ENCODE measurements at places on chromosomes 1 and 21.

DNA sequence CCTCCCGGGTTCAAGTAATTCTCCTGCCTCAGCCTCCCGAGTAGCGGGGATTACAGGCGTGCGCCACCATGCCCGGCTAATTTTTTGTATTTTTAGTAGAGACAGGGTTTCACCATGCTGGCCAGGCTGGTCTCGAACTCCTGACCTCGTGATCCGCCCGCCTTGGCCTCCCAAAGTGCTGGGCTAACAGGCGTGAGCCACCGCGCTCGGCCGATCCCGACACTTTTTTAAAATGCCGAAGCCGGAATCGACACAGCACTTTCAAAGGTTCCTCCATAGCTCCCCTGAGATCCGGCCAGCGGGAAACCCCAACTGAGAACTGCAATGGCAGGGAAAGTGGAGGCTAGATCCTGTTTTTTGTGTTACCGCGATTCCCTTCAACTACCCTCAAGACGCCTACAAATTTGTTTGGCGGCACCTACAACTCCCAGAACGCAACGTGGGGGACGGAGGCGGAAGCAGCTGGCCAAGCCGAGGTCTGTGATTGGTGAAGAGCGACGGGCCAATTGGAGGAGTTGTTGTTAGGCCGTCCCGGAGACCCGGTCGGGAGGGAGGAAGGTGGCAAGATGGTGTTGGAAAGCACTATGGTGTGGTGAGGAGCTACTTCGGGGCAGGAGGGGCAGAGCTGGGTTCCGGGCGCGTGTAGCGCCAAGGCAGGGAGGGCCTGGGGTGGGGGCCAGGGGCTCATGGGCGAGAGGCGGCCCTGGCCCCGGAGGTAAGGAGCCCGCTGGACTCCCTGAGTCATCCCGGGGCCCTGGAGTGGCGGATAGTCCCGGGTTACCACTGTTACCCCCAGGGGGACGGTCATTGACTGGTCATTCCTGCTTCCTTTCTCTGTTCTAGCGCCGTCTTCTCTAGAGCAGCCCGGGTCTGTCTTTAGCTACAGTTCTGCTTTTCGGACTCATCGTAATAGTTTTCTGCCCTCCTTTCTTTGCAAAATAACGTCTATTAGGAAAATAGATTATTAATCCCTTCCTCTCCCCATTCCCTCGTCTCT, at the start of gene PSMD4:
Gene PSMD4 (plus strand): TSS at position 518 of the 997 bp plus-strand sequence. CDS start 49 bp downstream, at position 567.
- peak; percentile 96 for DNase-seq

- no peak for DNase-seq
Measured at GRCh38 chr1:36851595-36851994, 182.7 kb downstream of the GRIK3 start.

- no peak for DNase-seq
Measured at GRCh38 chr1:96416701-96417444, 304.7 kb upstream of the PTBP2 start.

DNA sequence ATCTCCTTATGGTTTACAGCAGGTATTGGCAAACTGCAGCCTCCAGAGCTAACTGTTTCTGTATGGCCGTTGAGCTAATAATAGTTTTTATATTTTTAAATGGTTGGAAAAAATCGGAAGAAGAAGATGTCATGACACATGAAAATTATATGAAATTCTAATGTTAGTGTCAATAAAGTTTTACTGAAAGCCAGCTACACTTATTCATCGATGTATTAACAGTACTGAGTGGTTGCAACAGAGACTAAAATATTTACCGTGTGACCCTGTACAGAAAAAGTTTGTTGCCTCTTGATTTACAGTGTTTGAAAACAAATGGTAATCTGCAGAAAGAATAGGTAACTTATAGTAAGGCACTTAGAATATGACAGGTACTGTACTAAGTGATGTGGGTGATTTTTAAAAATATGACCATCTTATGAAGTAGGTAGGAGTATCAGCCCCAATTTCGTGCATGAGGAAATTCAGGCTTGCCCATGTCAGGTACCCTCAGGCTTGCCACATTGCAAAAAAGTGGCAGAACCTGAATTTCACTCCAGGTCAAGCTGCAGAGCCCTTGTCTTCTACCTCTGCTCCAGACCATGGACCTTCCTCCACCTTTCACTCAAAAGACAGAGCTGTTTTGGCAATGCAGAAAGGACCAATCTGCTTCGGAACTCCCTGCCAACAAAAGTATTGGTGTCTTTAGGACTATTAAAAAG, 311.9 kb upstream of the RUNX1 start:
- DNase-seq = no peak

DNA sequence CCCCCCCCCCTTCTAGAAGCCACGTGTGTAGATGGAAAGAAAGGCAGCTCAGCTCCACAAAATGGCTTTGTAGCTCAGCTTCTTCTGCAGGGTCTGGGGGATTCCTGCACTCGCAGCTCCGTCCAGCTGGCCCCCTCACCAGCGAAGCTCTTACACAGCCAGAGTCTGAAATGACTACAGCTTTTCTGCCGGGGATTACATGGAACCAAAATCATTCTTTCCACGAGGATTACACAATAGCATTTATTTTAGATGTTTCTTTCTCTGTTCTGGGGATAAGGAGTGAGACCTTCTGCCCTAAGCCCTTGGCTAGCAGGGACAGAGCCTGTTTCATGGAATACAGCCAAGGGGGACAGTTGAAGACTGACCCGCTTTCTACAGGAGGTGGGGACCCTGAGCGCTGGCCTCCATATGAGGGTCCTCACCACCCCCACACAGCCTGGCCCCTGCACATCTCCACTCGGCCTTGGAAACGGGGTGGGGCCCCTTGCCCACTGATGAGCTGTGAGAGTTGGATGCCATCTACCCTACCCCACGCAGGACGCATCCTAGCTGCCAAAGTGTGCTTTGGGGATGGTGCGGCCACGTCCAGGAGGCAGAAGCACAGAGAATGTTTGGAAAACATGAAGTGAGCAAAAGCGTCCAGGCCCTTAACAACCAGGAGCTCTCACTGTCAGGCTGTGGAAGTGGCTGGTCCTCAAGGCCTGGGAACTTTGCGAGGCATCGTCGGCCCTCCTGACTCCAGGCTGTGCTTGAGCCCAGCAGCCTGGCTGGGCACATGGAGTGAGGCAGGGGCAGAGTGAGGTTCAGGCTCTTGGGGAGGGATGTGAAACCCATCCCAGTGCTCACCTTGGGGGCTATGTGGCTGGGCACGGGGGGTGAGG, 14.5 kb downstream of the ACTRT2 start:
- no peak for DNase-seq

DNA sequence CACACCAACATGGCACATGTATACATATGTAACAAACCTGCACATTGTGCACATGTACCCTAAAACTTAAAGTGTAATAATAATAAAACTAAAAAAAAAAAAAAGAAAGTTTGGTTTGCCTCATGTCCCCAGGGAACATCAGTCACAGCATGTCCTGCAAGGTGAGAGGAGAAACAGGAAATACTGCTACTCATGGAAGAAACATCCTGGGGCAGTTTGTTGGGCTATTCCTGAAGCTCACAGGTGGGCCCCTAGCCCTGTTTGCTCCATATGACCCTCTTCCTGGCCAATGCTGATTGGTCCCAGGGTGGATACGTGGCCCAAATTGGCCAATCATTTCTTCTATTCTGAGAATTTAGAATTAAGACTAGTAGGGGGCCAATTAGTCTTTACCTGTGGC, 103.4 kb upstream of the ADAR start:
- no peak for DNase-seq

GRCh38 chr21:20999659-21000058, 1.4 kb downstream of the NCAM2 start:
- DNase-seq = no peak

DNA sequence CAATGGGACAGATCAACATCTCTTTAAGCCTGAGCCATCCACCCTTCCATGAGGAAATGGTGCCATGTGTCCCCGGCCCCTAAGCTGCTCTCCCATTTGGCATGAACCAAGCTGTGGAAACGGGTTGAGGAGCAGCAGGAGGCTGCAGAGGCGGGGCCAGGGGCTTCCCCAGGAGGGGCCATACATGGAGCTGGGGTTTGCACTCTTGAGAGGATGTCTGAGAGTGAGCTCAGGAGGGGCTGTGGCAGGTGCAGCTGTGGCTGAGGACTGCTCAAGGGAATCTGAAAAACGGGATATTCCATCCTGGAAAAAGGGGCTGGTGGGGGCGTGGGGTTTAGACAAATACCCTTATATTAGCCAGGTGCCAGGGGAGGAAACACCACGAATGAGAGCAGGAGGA, 7.1 kb upstream of the CLEC20A start:
- no peak for DNase-seq

- no peak for DNase-seq
Measured at GRCh38 chr1:224762046-224762445, 145.9 kb downstream of the CNIH3 start.

GRCh38 chr1:88499671-88500070, 184.4 kb upstream of the PKN2 start:
- no peak for DNase-seq

DNA sequence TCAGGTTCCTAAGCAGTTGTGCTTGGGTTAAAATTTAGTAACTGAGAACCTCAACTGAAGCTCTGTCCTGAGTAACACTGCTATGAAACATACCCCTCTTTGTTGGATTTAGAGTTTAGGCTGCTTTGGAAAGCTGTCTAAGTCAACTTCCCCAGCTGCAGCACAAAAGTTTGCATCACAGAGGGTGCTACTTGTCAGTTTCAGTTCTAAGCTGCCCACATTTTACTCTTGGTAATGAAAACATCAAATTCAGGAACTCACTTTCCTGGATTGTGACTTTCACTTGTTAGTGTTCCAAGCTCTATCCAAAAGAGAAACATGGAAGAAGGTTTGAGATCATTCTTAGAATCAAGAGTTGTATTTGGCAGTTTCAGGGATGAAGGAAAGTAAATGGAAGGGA, 191.7 kb upstream of the NFIA start:
- DNase-seq = no peak

Measured in urinary bladder (tissue), 4 donors.